ENCODE measurements at places on chromosomes 7 and 10. TPM values are rescaled to one million over a fixed set of nuclear protein-coding genes. Genes with fewer than 3 reads are reported as not detected.

The CYP2E1 gene
- total RNA-seq: not detected

The PPRC1 gene
- 10.0 TPM for total RNA-seq

The LIPM gene
- not detected for total RNA-seq

The MEOX2 gene
- total RNA-seq: 3.2 TPM

The NPFFR1 gene
- total RNA-seq: not detected

The ZNF804B gene
- not detected for total RNA-seq

The ALOX5 gene
- 0.15 TPM for total RNA-seq

The MBL2 gene
- total RNA-seq: not detected

The CCL24 gene
- total RNA-seq: not detected

The TM9SF3 gene
- 174 TPM for total RNA-seq

The CLEC2L gene
- not detected for total RNA-seq

The SGMS1 gene
- total RNA-seq: 45.0 TPM

The SPDYE2B gene
- not detected for total RNA-seq

The SFRP5 gene
- not detected for total RNA-seq

The HYAL4 gene
- not detected for total RNA-seq

The PNLIPRP2 gene
- not detected for total RNA-seq

The ANKRD61 gene
- not detected for total RNA-seq

The PLAU gene
- total RNA-seq: 26.6 TPM

The POT1 gene
- 39.4 TPM for total RNA-seq

The HSPA12A gene
- total RNA-seq: 0.32 TPM

The FGFR2 gene
- total RNA-seq: 0.32 TPM

The SFTPA1 gene
- total RNA-seq: not detected

The SEMA3A gene
- 88.9 TPM for total RNA-seq

The AGAP4 gene
- 2.9 TPM for total RNA-seq

The LLCFC1 gene
- not detected for total RNA-seq

The SP8 gene
- not detected for total RNA-seq

The TFPI2 gene
- 254 TPM for total RNA-seq

The CLDN3 gene
- 0.32 TPM for total RNA-seq

The ATG9B gene
- not detected for total RNA-seq

The CYP26C1 gene
- total RNA-seq: 0.32 TPM

The GPR26 gene
- total RNA-seq: not detected

The C10orf62 gene
- not detected for total RNA-seq

The VPS37D gene
- total RNA-seq: 2.9 TPM

The DGKI gene
- 0.15 TPM for total RNA-seq

The HOXA4 gene
- 0.30 TPM for total RNA-seq

The ASB10 gene
- not detected for total RNA-seq

The PWWP2B gene
- total RNA-seq: 9.7 TPM

Measured in epithelial cell of umbilical artery (primary cell).